ENCODE measurements at places on chromosomes 6 and 20.

DNA sequence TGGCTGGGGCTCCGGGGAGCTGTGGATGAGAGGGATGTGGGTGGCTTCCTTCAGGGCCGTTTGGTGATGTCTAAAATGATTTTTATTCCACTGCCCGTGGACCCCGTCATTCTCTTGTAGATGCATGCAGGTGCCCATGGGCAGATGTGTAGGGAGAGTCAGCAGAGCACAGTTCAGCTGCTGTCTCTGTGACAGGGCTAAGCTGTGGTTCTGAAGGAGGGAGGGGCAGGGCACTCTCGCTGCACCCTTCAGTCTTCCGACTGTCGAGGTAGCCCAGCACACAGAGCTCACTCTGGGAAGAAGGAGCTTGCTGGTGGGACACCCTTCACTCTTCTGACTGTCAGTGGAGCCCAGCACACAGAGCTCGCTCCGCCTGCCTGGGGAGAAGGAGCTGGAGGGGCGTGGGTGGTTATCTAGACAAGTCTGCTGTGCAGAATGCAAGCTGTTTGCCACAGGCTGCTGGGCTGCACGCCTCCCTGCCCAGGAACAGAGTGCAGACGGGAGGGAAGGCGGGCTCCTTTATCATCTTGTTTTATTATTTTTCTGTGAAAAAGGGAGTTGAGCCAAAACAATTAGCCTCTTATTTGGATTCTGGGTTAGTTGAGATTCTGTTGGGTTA, 28.4 kb upstream of the ADRM1 start:
- H3K4me3 ChIP-seq: no peak overlapping the region
- H3K36me3 ChIP-seq: peaks cover 65% of the 10 kb centered on the region
- H3K27me3 ChIP-seq: no peaks in the 10 kb centered on the region
- DNase-seq: no peak

GRCh38 chr6:149922642-149923326, at the start of gene RAET1G:
RAET1G (minus strand) TSS chr6:149923121; CDS start chr6:149923010, 111 bp downstream.
- no peaks in the 10 kb centered on the region for H3K36me3 ChIP-seq
- peak; percentile 94 for DNase-seq
- H3K27ac ChIP-seq: no peak within 1 kb of the TSS

- DNase-seq: no peak
- H3K36me3 ChIP-seq: no peaks in the 10 kb centered on the region
- H3K27ac ChIP-seq: no peak overlapping the region
- no peaks in the 10 kb centered on the region for H3K27me3 ChIP-seq
- H3K4me3 ChIP-seq: no peak overlapping the region
Observed at GRCh38 chr6:158021814-158022748, 40.4 kb downstream of the SYNJ2 start.

GRCh38 chr6:143187238-143187923, 126.7 kb downstream of the AIG1 start:
- peaks cover 7% of the 10 kb centered on the region for H3K4me1 ChIP-seq
- DNase-seq: no peak
- H3K36me3 ChIP-seq: peaks cover 17% of the 10 kb centered on the region
- H3K27ac ChIP-seq: no peak overlapping the region
- H3K27me3 ChIP-seq: no peaks in the 10 kb centered on the region
- no peak overlapping the region for H3K4me3 ChIP-seq

DNA sequence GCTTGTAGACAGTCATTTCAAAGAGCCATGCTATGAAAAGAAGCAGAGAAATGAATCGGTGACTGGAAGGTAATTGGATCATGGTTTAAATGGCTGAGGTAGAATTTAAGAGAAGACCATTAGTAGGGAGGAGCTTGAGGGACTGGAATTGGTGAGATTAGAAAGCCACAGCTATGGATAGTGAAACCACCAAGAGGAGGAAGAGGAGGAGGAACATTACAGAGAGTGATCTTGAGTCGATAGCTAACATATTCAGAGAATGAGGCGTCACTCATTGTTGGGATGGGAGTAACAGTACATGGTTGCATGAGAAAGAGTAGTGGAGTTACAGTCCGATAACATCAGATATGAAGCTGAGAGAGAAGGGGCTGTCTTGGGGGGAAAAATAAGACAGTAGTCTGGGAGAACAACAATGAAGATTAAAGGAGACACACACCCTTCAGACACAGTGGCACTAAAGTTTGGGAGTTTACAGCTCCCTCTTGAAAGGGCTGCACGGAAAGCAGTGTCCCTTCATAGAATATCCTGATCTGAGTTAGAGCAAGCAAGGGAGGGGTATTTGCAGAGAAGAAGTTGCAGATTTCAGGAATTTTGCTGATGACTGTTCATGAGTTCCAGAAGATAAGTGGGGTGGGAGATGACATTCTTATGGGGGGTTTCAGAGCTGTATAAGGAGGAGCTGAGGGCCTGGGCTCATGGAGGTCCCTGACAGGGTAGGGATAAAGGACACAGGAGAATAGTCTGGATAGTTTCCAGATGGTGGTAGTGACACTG, 15.1 kb upstream of the LAMP5 start:
- no peaks in the 10 kb centered on the region for H3K27me3 ChIP-seq
- no peak overlapping the region for H3K27ac ChIP-seq
- no peak overlapping the region for H3K4me3 ChIP-seq
- no peak for DNase-seq
- H3K36me3 ChIP-seq: no peaks in the 10 kb centered on the region

GRCh38 chr6:97790926-97791590, 508.0 kb upstream of the MMS22L start:
- no peaks in the 10 kb centered on the region for H3K4me1 ChIP-seq
- no peak for DNase-seq
- H3K27ac ChIP-seq: no peak overlapping the region
- H3K27me3 ChIP-seq: no peaks in the 10 kb centered on the region

- DNase-seq: no peak
- no peaks in the 10 kb centered on the region for H3K36me3 ChIP-seq
- no peaks in the 10 kb centered on the region for H3K27me3 ChIP-seq
- no peaks in the 10 kb centered on the region for H3K4me1 ChIP-seq
- no peak overlapping the region for H3K4me3 ChIP-seq
- H3K27ac ChIP-seq: no peak overlapping the region
Observed at GRCh38 chr20:12640251-12640650, 368.5 kb upstream of the SPTLC3 start.

DNA sequence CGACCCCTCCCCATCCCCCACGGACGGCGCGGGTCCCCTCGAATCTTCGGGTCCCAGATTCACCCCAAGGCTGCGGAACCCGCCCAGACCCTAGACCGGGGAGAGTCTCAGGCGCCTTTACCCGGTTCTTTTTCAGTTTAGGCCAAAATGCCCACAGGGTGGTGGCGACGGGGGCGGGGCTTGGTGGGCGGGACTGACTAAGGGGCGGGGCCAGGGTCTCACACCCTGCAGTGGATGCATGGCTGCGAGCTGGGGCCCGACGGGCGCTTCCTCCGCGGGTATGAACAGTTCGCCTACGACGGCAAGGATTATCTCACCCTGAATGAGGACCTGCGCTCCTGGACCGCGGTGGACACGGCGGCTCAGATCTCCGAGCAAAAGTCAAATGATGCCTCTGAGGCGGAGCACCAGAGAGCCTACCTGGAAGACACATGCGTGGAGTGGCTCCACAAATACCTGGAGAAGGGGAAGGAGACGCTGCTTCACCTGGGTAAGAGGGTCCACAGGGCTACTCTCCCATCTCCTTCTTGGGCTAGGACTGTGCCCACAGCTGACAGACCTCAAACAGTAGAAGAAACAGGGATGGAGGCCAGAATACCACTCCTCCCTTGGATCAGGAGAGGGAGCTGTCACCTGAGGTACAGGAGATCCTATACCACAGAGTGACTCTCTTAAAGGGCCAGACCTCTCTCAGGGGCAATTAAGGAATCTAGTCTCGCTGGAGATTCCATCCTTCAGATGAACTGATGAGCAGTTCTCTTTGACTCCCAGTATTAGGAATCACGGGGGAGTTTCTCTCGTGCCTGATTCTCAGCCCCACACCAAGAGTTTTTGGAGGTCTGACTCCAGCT, 942 bp downstream of the HLA-E start:
- DNase-seq: peak; percentile 75
- H3K4me3 ChIP-seq: peak overlapping the region; percentile 62
- peak overlapping the region; percentile 67 for H3K27ac ChIP-seq
- no peaks in the 10 kb centered on the region for H3K27me3 ChIP-seq
- peaks cover 11% of the 10 kb centered on the region for H3K4me1 ChIP-seq

- H3K36me3 ChIP-seq: no peaks in the 10 kb centered on the region
- DNase-seq: no peak
- no peaks in the 10 kb centered on the region for H3K4me1 ChIP-seq
- no peak overlapping the region for H3K27ac ChIP-seq
- H3K27me3 ChIP-seq: no peaks in the 10 kb centered on the region
Observed at GRCh38 chr6:133555685-133556084, 314.5 kb downstream of the EYA4 start.

- no peak overlapping the region for H3K27ac ChIP-seq
- no peak overlapping the region for H3K4me3 ChIP-seq
- H3K36me3 ChIP-seq: peaks cover 8% of the 10 kb centered on the region
- no peaks in the 10 kb centered on the region for H3K27me3 ChIP-seq
- no peak for DNase-seq
Observed at GRCh38 chr6:144310765-144311164, 25.6 kb downstream of the UTRN start.

DNA sequence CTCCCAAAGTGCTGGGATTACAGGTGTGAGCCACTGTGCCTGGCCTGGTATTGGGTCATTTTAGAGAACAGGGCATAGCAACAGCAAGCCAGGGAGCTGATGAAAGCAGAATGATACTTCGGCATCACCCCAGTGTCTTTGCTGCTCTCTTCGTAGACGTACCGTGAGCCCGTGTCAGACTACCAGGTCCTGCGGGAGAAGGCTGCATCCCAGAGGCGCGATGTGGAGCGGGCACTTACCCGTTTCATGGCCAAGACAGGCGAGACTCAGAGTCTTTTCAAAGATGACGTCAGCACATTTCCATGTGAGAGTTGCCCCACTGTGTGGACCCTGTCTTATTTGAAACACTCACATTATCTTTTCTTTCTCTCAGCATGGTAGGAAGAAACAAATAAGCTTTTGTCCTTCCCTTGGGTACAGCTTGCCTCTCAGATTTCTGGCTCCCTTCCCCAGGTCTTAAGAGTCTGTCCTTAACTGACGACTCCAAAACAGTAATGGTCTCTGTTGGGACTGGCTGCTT, 15.9 kb downstream of the TAF8 start:
- H3K36me3 ChIP-seq: peaks cover 81% of the 10 kb centered on the region
- H3K4me3 ChIP-seq: no peak overlapping the region

DNA sequence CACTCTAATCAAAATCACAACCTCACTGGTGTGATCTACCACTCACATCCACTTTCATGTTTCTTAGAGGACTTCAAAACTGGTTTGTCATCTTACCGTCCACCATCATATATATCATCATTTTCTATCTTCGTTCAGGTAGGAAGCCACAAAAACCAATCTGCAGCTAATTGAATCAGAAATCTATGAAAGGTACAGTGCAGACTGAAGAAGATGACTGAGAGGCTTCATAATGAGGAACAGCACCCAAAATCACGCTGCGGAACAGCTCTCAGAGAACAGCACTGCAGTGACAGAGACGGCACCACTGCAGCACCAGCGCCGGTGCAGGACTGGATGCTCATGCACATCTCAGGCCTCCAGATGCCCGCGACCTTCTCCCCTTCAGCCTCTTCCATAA, 13.0 kb downstream of the GMDS start:
- DNase-seq: no peak
- no peaks in the 10 kb centered on the region for H3K27me3 ChIP-seq
- H3K36me3 ChIP-seq: no peaks in the 10 kb centered on the region
- H3K4me3 ChIP-seq: no peak overlapping the region

DNA sequence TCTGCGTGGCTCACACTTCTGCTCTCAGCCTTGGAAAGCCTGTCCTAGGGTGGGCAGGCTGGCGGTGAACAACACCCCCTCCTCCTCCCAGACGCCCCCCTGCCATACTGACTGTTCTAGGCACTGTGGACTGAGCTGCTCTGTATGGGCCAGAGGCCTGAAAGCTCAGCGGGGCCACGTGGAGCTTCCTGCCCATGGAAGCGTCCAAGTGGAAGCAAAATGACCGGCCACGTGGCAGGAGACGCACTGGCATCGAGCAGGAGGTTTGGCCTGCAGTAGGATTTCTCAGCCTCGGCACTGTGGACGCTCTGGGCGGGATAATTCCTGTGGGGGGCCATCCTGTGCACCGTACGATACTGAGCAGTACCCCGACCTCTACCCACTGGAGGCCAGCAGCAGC, 88.7 kb downstream of the GRM4 start:
- no peak overlapping the region for H3K27ac ChIP-seq
- H3K4me1 ChIP-seq: no peaks in the 10 kb centered on the region
- H3K36me3 ChIP-seq: no peaks in the 10 kb centered on the region
- DNase-seq: no peak

DNA sequence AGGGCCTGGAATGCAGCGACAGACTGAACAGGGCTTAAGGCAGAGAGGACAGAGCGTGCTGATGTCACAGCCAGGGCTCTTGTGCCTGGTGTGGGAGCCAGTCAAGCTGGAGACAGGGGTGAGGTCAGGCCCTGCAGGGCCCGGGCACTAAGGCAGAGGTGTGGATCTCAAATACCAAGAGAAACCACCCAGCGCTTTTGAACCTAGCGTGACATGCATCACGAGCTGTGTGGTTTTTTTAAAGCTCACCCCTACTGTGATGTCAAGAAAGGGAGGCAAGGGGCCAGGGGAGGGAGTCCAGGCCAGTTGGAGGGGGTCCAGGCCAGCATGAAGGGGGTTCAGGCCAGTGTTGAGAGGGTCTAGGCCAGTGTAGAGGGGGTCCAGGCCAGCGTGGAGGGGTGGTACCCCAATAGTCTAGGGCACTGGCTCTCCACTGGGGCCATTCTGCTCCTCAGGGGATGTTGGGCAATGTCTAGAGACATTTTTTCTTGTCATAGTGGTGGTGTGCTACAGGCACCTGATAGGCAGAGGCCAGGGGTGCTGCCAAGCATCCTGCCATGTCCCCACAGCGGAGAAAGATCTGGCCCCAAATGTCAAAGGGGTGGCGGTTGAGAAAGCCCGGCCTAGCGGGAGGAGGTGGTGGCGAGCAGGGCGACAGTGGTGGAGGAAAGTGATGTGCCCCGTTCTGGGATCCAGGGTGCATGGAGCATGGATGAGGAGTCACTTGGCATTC, 42.6 kb downstream of the RBM38 start:
- H3K36me3 ChIP-seq: no peaks in the 10 kb centered on the region
- H3K27me3 ChIP-seq: no peaks in the 10 kb centered on the region
- DNase-seq: peak; percentile 73
- H3K4me1 ChIP-seq: peaks cover 23% of the 10 kb centered on the region
- no peak overlapping the region for H3K4me3 ChIP-seq
- no peak overlapping the region for H3K27ac ChIP-seq

GRCh38 chr20:60006261-60006660, 48.0 kb downstream of the CDH26 start:
- no peak for DNase-seq
- H3K36me3 ChIP-seq: no peaks in the 10 kb centered on the region
- no peaks in the 10 kb centered on the region for H3K4me1 ChIP-seq
- no peak overlapping the region for H3K4me3 ChIP-seq
- no peak overlapping the region for H3K27ac ChIP-seq
- no peaks in the 10 kb centered on the region for H3K27me3 ChIP-seq

GRCh38 chr6:135219346-135219745, 38.2 kb downstream of the MYB start:
- no peak for DNase-seq
- no peaks in the 10 kb centered on the region for H3K4me1 ChIP-seq
- H3K27me3 ChIP-seq: no peaks in the 10 kb centered on the region
- H3K4me3 ChIP-seq: no peak overlapping the region

GRCh38 chr6:91386204-91386603, 799.3 kb upstream of the MAP3K7 start:
- no peaks in the 10 kb centered on the region for H3K4me1 ChIP-seq
- H3K4me3 ChIP-seq: no peak overlapping the region
- H3K27me3 ChIP-seq: no peaks in the 10 kb centered on the region
- DNase-seq: no peak
